GM06990 (cell line): ENCODE measurements at places on chromosomes 12 and 14.

DNA sequence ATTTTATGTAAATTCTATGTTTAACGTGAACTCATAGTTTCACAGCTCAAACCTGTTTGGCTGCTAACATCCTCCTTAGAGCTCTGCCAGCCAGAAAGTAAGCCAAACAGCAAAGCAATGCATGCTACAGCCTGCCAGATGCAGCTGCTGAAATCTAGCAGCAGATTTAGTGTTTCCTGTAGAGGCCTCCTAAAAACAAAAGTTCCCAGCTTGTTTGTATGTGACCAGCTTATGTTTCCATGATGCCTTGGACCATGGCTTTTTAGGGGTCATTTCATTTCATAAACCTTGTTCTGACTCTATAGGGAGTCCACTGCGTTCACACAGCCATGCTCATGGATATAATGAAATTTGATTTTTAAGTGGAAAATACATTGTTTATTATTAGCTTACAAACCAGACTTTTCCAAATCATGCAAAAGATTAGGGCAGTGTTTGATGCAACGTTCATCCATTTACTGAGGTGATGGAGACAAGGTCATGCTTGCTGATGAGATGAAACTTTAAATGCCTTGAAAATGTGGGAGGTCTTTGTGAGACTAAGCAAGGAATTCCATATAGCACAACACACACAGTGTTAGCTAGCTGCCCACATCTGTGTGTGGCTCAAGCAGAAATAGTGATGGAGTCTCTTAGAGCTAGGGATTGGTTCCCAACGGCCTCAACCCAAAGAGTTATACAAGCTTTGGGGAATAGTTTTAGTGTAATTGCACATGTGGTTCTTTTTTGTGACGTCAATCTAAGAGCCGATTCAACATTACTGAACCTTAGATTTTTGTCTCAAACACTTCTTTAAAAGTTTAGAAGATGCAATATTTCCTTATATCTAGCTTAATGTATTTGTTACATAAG is 157.5 kb upstream of the LRIG3 start:
- DNase-seq = no peak

- no peak for DNase-seq
These were observed 39.8 kb downstream of the PTPRR start for GRCh38 chr12:70880744-70881143.

DNA sequence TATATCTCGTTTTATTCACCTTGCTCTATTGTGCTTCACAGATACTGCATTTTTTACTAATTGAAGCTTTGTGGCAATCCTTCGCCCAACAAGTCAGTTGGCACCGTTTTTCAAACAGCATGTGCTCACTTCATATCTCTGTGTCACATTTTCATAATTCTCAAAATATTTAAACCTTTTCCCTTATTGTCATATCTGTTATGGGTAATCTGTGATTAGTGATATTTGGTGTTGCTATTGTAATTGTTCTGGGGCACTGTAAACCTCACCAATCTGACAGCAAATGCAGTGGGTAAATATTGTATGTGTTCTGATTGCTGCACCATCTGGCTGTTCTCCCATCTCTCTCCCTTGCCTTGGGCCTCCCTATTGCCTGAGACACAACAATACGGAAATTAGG is 191.3 kb downstream of the BTG1 start:
- DNase-seq = no peak

GRCh38 chr14:53237488-53237887 is 84.4 kb upstream of the DDHD1 start:
- no peak for DNase-seq

DNA sequence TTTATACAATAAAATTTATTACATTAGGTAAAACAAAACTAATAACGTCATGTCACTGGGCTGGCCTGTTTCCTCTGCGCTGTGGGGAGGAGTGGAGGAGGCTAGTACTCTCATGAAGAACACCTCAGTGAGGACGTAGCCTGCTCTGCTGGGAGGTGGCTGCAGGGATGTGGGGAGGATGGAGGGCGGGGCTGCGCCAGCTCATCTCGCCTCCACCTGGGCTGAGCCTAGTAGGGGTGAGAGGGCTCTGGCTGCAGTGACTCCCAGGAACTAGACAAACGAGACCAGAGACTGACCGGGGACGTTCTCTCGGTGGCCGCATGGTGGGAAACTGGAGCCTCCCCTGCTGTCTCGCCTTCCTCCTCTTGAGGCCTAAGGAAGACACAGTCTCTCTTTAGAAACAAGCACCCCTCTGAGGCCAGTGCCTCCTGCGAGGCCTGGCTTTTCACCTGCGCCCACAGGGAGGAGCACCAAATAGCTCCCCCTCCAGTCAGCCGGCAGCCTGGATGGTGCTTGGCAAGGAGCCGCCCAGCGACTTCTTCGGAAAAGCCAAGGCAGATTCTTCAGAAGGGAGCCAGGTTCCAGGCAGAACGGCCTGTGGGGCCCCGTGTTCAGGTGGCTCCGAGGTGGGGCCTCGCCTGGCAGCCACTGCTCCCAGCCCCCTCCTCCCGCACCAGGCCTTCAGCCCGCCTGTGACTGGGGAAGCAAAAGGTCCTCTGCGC is 62.4 kb downstream of the PLEKHG3 start:
- DNase-seq = no peak

GRCh38 chr12:19239616-19240234 is 110.2 kb downstream of the PLEKHA5 start:
- DNase-seq = no peak

GRCh38 chr12:67457778-67458665 is 188.9 kb downstream of the CAND1 start:
- DNase-seq = no peak

DNA sequence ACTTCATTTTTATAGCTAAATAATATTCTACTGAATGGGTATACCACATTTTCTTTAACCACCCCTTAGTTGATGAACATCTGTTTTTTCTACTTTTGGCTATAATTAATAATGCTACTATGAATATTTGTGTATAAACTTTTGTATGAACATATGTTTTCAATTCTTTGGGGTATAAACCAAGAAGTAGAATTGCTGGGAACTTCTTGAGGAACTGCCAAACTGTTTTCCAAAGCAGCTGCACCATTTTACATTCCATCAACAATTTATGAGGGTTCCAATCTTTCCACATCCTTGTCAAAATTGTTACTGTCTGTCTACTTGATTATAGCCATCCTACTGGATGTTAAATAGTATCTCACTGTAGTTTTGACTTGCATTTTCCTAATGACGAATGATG is 221.8 kb downstream of the PRKD1 start:
- no peak for DNase-seq

DNA sequence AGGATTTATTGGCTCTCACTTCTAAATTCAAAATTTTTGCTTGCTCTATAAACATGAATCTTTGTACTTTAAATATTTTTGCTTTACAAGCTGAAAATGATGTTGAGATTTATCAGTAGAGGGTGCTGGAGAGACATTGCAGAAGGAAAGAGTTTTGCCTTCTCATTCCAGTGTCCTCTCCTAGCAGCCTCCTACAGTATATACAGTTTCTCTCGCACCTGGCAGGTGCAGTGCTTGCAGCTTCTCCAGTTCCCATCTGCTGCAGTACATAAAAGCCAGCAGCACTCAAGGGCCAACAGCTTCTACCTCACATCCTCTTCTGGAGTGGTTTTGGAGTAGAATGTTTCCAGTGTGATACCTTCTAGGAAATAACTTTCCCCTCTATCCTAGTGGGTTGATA is 601.8 kb upstream of the ATXN7L3B start:
- DNase-seq = no peak

GRCh38 chr12:115752913-115753726 is 524.4 kb downstream of the MED13L start:
- DNase-seq = no peak

DNA sequence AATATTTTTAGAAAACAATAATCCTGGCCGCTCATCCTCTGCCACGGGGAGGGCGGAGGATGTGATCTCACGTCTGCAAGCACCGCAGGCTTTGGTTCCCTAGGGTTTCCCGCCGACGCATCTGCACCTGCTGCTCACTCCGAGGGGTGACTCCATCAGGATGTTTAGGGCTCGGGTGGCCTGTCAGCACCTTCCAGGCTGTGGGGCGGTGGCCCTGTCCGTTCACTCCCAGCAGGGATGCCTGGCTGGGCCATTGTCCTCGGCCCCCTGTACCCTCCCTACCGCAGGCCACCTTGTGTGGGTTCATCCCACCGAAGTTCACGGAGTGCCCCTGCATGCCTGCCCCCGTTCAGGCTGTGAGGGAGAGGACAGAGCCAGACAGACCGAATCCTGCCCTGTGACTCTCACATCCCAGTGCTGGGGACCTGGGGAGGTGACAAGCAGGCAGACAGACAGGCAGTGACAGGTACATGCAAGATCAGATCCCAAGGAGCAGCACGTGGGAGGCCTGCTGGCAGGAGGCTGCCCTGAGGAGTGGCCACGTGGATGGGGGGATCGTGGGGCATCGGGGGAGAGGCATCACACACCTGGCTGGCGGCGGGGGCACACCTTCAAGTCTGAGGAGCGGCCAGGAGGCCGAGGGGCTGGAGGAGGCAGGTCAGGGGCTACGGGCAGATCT is 112.6 kb downstream of the ADGRD1 start:
- no peak for DNase-seq

GRCh38 chr14:40494483-40494882 is 1062.2 kb upstream of the FBXO33 start:
- DNase-seq = no peak
